Activated CD8-positive, alpha-beta T cell treated with anti-CD3 and anti-CD28 coated beads for 36 hours (primary cell): ENCODE measurements at places on chromosomes 11 and 22. TPM values are rescaled to one million over a fixed set of nuclear protein-coding genes. Genes with fewer than 3 reads are reported as not detected.
A peak's percentile ranks its signal among the peaks of the same experiment; 100 is the strongest.

AGBL2 gene
- total RNA-seq, result 4.5 TPM

TNNI2 gene
- total RNA-seq, result 0.92 TPM

TRIM6 gene
- total RNA-seq, result 0.47 TPM

MS4A8 gene
- total RNA-seq, result not detected

TMEM223 gene
- total RNA-seq, result 12.7 TPM

OR8H3 gene
- total RNA-seq, result not detected

KCNK7 gene
- not detected for total RNA-seq

RIBC2 gene
- total RNA-seq, result 10.4 TPM

GRCh38 chr11:68312780-68313573, 586 bp downstream of the LRP5 start:
- H3K27me3 ChIP-seq, result peaks cover 2% of the 10 kb centered on the region
- H3K4me1 ChIP-seq, result peaks cover 13% of the 10 kb centered on the region
- H3K4me3 ChIP-seq, result peak overlapping the region; percentile 92
- peak overlapping the region; percentile 72 for H3K27ac ChIP-seq
- DNase-seq, result peak; percentile 36

DNA sequence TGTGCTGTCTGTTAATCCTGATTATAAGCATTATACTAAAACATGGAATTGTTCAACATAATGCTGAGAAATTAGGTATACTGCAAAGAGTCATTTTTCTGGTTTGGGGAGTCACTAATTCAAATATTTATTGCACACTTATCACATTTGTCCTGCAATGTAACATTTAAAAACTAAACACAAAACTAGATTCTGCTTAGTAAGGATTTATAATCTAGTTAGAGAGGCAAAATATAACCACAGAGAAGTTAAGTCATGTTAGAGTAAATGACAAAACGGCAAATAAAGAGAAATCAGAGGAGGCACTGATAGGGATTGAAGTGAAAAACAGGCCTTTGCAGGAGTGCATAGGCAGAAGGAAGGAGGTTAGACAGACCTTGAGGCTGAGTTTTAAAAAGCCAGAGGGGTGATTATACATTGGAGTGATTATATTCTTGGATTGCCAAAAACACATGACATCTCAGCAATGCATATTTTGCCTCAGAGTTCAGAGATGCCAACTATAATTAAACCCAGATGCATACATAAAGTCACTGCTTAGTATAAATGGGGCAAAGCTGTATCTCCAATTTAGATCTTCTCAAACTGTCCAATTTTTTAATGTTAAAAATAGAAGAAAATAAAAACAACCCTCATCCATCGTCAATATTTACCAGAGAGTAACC, 49.7 kb downstream of the CCDC34 start:
- H3K36me3 ChIP-seq, result no peaks in the 10 kb centered on the region
- H3K27ac ChIP-seq, result no peak overlapping the region
- peaks cover 5% of the 10 kb centered on the region for H3K27me3 ChIP-seq
- no peaks in the 10 kb centered on the region for H3K4me1 ChIP-seq
- no peak for DNase-seq
- H3K4me3 ChIP-seq, result no peak overlapping the region

- H3K4me3 ChIP-seq, result no peak overlapping the region
- H3K4me1 ChIP-seq, result no peaks in the 10 kb centered on the region
- no peak for DNase-seq
Measured at GRCh38 chr11:1998861-1999260, 1.2 kb upstream of the H19 start.

DNA sequence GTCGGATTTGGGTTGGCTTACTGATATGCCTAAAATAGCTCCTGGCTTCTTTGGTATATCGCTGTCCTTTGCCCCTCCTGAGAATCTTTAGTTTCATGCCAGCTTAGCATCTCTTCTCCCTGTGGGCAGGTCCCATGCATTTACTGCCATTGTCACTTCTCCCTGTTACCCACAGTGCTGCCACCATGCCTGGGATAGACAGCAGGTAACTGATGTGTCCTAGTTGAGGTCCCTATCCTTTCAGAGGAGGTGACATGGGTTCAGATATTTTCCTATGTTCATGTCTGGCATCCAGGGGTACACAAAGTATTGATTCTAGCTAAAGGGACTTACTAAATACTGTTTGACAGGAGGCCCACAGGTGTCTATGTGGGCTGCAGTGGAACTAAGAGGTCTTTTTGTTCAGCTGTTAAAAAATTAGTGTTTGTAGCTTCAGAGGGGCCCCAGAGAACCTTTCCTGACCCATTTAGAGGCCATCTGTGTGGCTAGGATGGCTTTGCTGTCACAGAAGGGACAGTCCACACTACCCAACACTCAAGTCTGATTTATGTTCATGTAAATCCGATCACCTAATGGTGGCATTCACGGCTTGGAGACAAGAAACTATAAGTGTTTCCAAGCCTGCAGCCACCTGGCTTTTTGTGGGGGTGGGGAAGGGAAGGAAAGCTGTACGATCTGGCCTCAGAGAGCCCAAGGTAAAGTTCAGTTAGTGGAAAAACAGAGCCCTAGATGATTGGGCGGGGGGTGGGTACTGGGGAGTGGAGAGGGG, 8.5 kb downstream of the TIMP3 start:
- H3K4me1 ChIP-seq, result no peaks in the 10 kb centered on the region
- DNase-seq, result no peak
- H3K27ac ChIP-seq, result no peak overlapping the region
- H3K4me3 ChIP-seq, result no peak overlapping the region

DNA sequence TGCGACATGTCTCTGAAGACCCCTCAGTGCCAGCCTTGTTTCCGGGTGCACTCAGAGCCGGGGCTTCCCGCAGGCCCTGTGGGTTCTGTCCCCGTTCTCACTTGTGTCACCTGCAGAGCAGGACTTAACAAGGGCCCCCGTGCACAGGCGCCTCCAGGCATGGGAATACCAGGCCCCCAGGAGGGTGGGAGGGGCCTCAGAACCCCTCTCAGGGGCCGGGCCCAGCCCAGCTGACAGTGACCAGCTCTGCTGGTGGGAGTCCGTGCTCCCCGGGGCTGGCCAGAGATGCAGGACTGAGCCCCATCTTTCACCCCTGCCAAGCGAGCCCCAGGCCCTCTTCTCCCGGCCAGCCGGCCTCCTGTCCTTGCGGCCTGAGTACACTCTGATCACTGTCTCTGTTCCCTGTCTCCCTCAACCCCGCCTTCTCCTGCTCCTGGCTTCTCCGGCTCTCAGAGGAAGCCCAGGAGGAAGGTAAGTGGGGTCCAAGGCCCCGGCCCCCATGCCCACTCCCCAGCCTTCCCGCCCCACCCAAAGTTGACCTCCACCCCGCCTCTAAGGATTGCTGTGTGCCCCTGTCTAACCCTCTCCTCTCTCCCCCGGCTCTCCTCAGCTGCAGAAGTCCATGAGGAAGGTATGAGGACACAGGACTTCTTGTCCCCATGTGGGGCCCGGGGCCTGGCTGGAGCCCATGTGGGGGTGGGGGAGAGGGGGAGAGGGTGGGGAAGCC, 5.3 kb downstream of the TNNT3 start:
- no peaks in the 10 kb centered on the region for H3K36me3 ChIP-seq
- peaks cover 2% of the 10 kb centered on the region for H3K4me1 ChIP-seq
- H3K27ac ChIP-seq, result no peak overlapping the region
- H3K27me3 ChIP-seq, result no peaks in the 10 kb centered on the region

- H3K36me3 ChIP-seq, result peaks cover 46% of the 10 kb centered on the region
- H3K27ac ChIP-seq, result peak overlapping the region; percentile 100
- no peaks in the 10 kb centered on the region for H3K27me3 ChIP-seq
Measured at GRCh38 chr22:35649026-35649553, 844 bp downstream of the APOL6 start.

DNA sequence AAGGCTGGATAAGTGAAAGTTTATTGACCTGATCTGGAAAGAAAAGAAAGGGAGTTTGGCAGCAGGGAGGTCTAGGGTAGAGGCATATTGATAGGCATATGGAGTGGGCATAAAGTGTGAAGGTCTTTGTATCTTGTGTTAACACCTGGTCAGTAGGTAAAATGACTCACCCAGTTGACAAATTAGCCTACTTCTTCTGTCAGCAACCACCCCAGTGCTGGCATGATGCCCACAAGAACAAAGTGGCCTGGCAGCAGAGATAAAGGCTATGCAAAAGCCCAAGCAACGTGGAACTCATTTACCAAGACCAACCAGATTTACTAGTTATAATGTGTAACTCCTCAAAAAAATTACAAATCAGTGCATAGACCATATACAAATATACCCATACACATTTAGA, 4.9 kb downstream of the OR10A3 start:
- H3K27me3 ChIP-seq, result peaks cover 21% of the 10 kb centered on the region
- no peak overlapping the region for H3K4me3 ChIP-seq
- DNase-seq, result no peak
- no peaks in the 10 kb centered on the region for H3K36me3 ChIP-seq
- H3K4me1 ChIP-seq, result no peaks in the 10 kb centered on the region
- no peak overlapping the region for H3K27ac ChIP-seq

GRCh38 chr11:19243613-19244012, 2.9 kb upstream of the E2F8 start:
- peaks cover 6% of the 10 kb centered on the region for H3K4me1 ChIP-seq
- H3K36me3 ChIP-seq, result peaks cover 7% of the 10 kb centered on the region
- no peak overlapping the region for H3K4me3 ChIP-seq
- peaks cover 44% of the 10 kb centered on the region for H3K27me3 ChIP-seq

- no peak for DNase-seq
- peaks cover 11% of the 10 kb centered on the region for H3K4me1 ChIP-seq
- no peaks in the 10 kb centered on the region for H3K27me3 ChIP-seq
- no peak overlapping the region for H3K4me3 ChIP-seq
- no peak overlapping the region for H3K27ac ChIP-seq
Measured at GRCh38 chr22:19085233-19085718, 36.9 kb downstream of the DGCR2 start.

DNA sequence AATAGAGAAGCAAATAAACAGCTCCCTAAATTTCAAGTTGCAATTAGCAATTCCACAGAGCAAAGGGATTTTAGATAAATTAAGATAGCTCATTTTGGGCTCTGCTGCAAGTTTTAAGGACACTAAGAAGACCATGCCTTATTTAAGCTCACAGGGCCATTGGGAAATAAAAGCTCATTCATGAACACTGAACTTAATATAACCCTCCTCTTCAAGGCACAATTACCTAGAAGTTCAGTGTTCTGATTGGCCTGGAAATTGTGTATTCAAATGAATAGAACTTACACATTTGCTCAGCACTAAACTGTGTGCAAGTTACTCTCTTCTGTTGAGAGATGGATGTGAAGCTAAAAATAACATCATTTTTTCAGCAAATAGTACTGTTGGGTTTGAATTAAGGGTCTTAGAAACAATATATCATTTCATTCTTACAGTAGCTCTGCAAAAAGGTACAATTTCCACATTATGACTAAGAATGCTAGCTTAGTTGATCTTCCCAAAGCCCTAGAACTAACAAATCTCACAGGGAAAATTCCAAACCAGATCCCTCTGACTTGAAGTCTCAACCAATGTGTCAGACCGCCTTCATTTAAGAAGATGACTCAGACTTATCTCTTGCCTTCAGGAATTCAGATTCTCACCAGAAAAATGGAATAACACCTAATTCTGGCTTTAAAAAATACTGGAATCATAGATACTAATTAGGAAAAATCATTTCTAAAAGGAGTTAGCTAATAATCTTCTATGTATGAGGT, 87.4 kb upstream of the LRRC55 start:
- H3K36me3 ChIP-seq, result no peaks in the 10 kb centered on the region
- peaks cover 5% of the 10 kb centered on the region for H3K27me3 ChIP-seq
- no peak overlapping the region for H3K27ac ChIP-seq
- no peak for DNase-seq

DNA sequence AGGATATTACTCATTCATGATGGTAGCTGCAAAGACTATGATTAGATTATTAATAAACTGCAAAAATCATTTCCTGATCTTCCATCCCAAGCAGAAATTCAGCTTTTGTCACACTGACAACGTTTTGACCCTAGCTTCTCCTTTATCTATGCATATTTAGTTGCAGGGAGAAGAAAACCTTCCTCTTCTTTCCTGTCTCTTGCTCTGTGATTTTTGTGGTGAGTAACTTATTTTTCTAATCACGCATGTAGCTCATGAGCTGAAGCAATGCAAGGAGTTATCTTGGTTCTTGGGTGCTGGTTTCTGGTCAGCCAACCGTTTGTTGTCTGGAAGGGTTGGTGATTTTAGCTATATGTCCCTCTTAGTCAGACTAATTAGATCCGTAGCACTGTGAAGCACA, 56.4 kb downstream of the FDX1 start:
- H3K4me3 ChIP-seq, result no peak overlapping the region
- H3K36me3 ChIP-seq, result no peaks in the 10 kb centered on the region
- no peak for DNase-seq
- H3K4me1 ChIP-seq, result no peaks in the 10 kb centered on the region

DNA sequence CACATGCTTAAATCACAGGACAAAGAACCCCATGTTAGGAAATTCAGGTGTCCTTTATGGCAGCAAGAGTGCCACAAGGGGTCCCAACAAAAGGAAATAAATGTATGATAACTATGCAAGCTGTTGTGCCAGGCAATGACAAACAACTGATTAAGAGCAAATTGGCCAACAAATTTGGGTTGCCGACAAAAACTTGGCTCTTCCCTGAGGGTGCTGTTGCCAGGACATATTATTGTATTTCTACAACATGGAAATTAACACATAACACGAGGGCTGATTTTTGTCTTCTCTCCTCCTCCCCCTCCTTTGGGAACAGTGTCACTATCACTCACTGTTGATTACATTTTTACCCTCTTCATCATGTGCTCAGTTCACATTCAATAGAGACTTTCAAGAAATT, 56.0 kb downstream of the LRRC4C start:
- no peaks in the 10 kb centered on the region for H3K36me3 ChIP-seq
- H3K4me1 ChIP-seq, result no peaks in the 10 kb centered on the region
- no peak overlapping the region for H3K27ac ChIP-seq
- DNase-seq, result no peak
- H3K4me3 ChIP-seq, result no peak overlapping the region

GRCh38 chr11:119320776-119321524, 4.0 kb upstream of the MCAM start:
- peaks cover 19% of the 10 kb centered on the region for H3K4me1 ChIP-seq
- peak; percentile 76 for DNase-seq
- no peaks in the 10 kb centered on the region for H3K36me3 ChIP-seq
- peaks cover 12% of the 10 kb centered on the region for H3K27me3 ChIP-seq
- peak overlapping the region; percentile 78 for H3K4me3 ChIP-seq
- peak overlapping the region; percentile 85 for H3K27ac ChIP-seq

DNA sequence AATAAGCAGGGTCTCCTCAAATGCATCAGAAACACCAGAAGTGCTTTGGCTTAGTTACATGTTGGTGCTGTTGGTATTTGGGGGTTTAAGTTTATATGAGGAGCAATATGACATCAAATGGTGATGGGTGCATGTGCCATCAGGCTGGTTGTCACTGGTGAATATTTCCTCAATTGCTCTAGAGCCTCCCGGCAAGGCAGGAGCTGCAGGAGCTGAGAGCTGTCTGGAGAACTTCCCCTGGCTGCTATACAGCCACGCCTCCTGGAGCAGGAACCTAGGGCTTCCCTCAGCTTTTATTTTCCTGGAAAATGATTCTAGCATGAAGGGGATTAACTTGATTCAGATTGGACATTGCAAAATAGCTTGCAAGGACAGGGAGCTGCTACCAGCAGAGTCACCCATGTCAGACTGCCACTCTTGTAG, 15.8 kb downstream of the IGLL5 start:
- no peak overlapping the region for H3K27ac ChIP-seq
- H3K4me3 ChIP-seq, result no peak overlapping the region
- H3K4me1 ChIP-seq, result no peaks in the 10 kb centered on the region
- DNase-seq, result no peak
- no peaks in the 10 kb centered on the region for H3K36me3 ChIP-seq
